ENCODE measurements at places on chromosomes 12 and 14.
A peak's percentile ranks its signal among the peaks of the same experiment; 100 is the strongest.

GRCh38 chr12:47715877-47716548 lies 9.3 kb downstream of the ENDOU start:
- DNase-seq, result no peak

- DNase-seq, result no peak
These were observed 324 bp upstream of the HOXC9 start for GRCh38 chr12:53999559-54000115.

- DNase-seq, result no peak
These were observed 70.0 kb upstream of the DICER1 start for GRCh38 chr14:95227279-95227860.

GRCh38 chr14:100588671-100589070 lies 1.5 kb upstream of the BEGAIN start:
- no peak for DNase-seq

- DNase-seq, result no peak
These were observed 975.1 kb downstream of the AACS start for GRCh38 chr12:126040307-126040706.

GRCh38 chr12:64457032-64457431 lies 5.1 kb downstream of the TBK1 start:
- peak; percentile 81 for DNase-seq

- no peak for DNase-seq
These were observed 251.6 kb downstream of the PHLDA1 start for GRCh38 chr12:75779891-75780496.

- DNase-seq, result peak; percentile 62
These were observed 50.9 kb downstream of the TRAF3 start for GRCh38 chr14:102828151-102828550.

DNA sequence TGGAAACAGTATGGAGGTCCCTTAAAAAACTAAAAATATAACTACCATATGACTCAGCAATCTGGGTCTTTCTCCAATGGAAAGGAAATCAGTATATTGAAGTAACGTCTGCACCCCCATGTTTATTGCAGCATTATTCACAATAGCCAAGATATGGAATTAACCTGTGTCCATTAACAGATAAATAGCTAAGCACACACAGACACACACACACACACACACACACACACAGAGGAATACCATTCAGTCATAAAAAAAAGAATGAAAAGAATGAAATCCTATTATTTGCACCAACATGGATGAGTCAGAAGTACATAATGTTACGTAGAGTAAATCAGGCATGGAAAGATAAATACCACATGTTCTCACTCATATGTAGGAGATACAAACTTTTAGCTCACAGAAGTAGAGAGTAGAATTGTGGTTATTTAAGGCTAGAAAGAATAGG lies 4.7 kb downstream of the KLRK1 start:
- DNase-seq, result no peak

GRCh38 chr14:34355584-34356263 lies 106.3 kb downstream of the SPTSSA start:
- DNase-seq, result no peak

GRCh38 chr12:58270966-58271705 lies 329.8 kb downstream of the ATP23 start:
- no peak for DNase-seq

- no peak for DNase-seq
These were observed 11.5 kb downstream of the SPTSSA start for GRCh38 chr14:34450542-34450915.

- DNase-seq, result no peak
These were observed 6.5 kb downstream of the P2RX2 start for GRCh38 chr12:132624910-132625630.

- DNase-seq, result no peak
These were observed 33.4 kb upstream of the VSX2 start for GRCh38 chr14:74205882-74206281.

DNA sequence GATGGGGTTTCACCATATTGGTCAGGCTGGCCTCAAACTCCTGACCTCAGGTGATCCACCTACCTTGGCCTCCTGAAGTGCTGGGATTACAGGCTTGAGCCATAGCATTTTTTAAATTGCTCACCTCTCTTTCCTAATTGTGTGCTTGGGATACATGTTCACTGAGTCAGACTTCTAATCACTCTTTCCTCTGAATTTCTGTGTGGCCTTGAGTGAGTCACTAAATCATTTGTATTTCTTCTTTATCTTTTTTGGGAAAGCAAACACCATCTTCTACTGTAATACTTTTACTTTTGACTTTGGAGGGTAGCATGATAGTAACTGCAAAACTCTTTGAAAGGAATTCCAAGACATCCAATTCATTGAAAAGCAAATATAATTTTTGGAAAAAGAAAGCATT lies 60.8 kb downstream of the FLRT2 start:
- DNase-seq, result no peak

DNA sequence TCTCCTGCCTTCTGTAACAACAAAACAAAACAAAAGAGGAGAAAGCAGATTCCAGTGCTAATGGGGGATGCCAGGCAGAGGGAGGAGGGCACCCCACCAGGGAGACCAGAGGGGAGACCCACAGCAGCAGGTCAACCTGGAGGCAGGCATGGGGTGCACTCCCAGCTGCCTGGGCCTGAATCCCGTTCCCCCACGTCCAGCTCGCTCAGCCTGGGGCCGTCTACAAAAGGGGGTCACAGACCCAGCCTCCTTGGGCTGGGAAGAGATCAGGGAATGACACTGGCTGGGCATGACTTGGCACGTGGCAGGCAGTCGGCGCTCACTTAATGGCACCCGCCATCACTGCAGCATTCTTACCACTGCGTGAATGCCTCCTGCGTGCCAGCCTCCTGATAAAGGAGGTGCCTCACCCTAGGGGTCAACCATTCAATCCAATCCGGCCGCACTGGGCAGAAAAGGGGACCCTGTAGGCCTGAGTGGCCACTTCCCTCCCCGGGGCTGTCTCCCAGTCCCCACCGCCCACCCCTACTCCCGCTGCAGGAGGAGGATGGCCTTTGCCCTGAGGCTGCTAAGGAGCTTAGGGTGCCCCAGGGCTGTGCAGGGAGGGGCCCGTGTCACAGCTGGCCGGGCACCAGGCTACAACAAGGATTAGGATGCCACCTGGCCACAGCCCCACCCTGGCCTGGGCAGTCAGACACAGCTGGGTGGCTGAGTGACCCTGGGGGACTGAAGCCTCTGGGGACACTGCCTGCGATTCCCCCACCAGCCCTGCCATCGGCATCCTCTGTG lies 87.5 kb downstream of the NCOR2 start:
- DNase-seq, result no peak

GRCh38 chr12:114668151-114668885 lies 15.7 kb downstream of the TBX3 start:
- DNase-seq, result peak; percentile 38

GRCh38 chr14:75764020-75764419 lies 103.0 kb downstream of the TTLL5 start:
- no peak for DNase-seq

DNA sequence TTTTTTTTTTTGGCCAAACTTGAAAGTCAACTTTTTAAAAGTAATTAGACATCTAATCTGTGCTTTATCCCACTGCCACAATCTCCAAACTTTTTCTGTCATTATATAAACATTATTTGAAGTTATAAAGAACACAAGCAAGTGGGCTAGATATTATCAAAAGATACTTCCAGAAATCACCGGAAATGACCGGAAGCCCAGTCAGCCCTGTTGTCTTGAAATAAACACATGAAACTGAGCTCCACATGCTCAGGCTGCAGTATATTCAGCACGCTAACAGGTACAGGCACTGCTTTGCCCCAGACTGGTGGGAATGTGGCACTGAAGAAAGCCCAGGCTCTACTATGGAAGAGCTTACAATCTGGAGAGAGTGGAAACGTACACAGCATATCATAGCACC lies 158.9 kb upstream of the PLEKHG7 start:
- no peak for DNase-seq

GRCh38 chr12:96183734-96184370 lies 10.3 kb upstream of the ELK3 start:
- peak; percentile 79 for DNase-seq

GRCh38 chr14:101333335-101334280 lies 227.7 kb upstream of the DIO3 start:
- DNase-seq, result no peak

- no peak for DNase-seq
These were observed 534.2 kb downstream of the LRFN5 start for GRCh38 chr14:42140831-42141279.

GRCh38 chr12:98388126-98388525 lies 127.3 kb upstream of the TMPO start:
- DNase-seq, result no peak

DNA sequence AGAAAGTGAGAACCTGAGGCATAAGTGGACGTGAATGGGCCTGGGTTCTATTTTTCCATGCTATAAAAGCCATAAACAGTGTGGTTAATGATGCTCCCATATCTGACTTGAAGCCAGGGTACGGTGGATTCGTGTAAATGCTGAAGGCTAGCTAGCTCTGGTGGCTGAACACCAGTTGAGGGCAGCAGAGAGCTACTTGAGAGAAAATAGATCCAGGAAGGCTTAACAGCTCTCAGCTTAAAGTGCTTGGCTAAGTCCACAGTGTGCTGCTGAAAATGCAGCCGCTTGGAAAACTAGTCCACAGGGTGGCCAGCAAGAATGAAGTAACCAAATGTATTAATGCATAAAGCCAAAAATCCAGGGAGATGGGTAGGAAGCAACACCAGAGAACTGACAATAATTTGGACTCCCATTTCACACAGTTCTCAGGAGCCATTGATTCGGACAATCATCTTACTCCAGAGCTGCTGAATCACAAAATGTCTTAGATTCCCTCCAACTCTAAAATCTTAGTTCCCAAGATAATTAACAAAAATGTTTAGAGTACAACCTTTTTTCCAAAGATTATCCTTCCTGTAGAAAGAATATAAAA lies 15.0 kb upstream of the FOXG1 start:
- DNase-seq, result peak; percentile 50

GRCh38 chr12:132404951-132405741 lies 75.8 kb upstream of the GALNT9 start:
- no peak for DNase-seq

DNA sequence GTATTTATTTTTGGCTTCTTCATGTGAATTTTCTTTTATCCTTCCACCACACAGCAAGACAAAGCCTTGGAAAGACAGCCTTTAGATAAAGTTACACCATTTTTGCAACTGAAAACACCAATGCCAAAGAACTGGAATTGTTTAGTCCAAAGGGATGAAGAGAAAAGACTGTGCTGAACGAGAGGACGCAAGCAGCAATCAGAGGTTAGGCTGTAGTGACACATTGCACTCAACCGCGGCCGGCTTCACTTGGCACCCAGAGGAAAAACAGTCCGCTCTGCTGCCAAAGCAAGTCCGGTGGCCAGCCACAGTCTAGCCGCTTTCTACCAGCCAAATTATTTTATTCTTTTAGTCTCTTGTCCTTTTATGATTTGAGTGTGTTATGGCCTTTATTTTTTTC lies 49.1 kb upstream of the KCNJ8 start:
- DNase-seq, result no peak

- no peak for DNase-seq
These were observed 32.0 kb downstream of the ANAPC7 start for GRCh38 chr12:110371408-110372055.

- no peak for DNase-seq
These were observed 717 bp downstream of the WNT10B start for GRCh38 chr12:48970702-48971334.

GRCh38 chr12:80199931-80200330 lies 100.6 kb downstream of the OTOGL start:
- no peak for DNase-seq

DNA sequence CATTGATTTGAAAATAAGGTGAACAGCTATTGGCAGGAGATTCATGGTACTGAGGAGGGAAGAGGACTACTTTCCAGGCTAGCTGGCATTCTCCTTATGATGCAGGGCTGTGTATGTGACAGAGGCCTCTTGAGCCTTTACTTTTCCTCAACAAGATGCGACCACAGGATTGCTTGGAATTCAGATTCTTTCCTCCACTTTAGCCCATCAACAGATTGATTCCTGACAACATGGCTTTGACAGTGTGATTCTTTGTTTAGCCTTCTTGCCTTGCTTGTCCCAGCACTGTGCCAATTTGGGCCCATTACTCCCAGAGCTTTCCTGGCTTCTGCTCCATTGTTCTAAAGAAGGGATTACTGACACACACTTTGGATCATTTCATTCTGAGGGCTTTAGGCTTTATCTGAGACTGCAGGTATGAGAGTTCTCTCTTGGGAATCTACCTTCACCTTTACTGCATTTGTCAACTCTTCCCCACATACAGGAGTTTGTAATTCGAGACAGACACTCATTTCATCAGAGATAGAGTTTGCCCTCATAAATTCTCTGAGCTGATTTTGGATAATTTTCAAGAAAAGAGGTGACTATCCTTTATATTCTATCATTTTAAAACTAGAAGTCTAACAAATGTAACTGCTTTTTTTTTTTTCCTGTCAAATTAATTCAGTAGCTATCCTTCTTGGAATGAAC lies 206.4 kb upstream of the GZMB start:
- DNase-seq, result no peak

DNA sequence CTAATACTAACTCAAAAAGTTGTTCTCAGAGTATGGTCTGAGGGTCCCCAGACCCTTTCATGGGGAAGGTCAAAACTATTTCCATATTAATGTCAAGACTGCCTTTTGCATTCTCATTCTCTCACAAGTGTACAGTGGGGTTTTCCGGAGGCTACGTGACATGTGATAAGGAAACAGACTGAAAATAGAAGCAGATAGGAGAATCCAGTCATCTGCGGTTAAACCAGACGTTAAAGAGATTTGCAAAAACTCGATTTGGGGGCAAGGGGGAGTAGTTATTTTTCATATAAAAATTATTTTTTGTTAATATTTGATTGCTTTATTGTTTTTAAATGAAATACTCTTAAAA lies 1.0 kb upstream of the NAP1L1 start:
- peak; percentile 60 for DNase-seq

DNA sequence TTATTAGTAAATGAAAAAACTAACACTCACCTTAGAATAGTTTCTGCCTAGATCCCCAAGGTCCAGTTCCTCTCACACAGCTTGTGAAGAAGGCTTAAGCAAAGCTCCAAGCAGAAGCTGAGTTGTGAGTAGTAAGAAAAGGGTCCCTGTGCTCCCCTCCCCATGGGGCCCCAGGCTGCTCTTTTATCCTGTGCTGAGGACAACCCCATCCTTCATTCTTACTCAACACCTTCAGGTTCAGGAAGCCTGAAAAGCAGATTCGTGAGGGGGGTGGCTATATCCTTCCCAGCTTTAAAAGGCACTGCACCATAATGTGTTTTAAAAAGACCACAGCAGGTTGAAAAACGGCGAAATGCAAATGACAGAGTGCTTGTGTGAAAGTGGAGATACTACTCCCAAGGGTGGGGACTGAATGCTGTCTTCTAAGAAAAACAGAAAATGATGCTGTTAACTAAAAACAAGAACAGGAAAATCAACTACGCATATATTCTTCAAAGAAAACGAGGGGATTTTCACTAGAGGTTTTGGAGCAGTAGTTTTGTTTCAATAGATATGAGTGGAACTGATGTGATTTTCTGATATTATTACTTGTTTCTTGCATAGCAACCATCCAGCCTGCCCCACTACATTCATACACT lies 182.7 kb downstream of the KTN1 start:
- no peak for DNase-seq

All from hematopoietic multipotent progenitor cell treated with erythropoietin and hydrocortisone succinate and interleukin-3 and kit ligand, for 8 days (in vitro differentiated cells).